ENCODE measurements at places on chromosomes 6 and 20. TPM values are rescaled to one million over a fixed set of nuclear protein-coding genes. Genes with fewer than 3 reads are reported as not detected.

The SIRT5 gene
- total RNA-seq, result 13.0 TPM

The HAO1 gene
- not detected for total RNA-seq

- DNase-seq, result no peak
These were observed 77.8 kb downstream of the TRAM2 start for GRCh38 chr6:52499026-52499425.

GRCh38 chr20:62879275-62880146, 17.9 kb upstream of the TCFL5 start:
- no peak for DNase-seq

DNA sequence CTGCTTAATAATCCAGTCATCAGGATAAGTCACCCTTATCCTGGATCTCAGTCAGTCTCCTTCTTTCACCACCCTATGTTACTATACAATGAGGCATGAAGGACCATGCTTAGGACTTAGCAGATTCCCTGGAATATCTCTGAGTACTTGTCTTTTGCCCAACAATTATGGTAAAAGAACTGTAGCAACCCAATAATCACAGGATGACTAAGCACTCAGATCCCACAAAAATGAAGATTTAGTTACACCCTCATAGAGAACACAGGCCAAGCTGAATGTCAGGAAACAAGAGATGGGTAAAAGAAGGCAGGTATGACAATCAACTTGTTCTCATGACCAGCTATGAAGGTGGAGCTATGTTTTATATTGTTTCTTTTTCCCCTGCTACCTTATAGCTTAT, 91.4 kb downstream of the EDN1 start:
- DNase-seq, result no peak

GRCh38 chr20:62055106-62055861, 10.4 kb downstream of the TAF4 start:
- DNase-seq, result no peak

GRCh38 chr6:84414531-84414930, 187.1 kb upstream of the CEP162 start:
- no peak for DNase-seq

DNA sequence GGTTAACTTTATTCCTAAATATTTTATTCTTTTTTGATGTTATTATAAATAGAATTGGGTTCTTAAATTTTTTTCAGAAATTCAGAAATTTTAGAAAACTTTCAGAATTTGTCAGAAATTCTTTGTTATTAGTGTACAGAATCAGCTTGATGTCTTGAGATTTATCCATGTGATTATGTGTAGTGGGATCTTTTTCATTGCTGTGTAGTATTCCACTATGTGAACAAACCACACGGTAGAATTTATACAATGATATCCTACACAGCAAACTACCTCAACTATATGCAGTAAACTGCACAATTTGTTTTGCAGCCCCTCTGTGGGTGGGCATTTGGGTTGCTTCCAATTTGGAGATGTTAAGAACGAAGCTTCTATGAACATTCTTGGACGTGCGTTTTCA, 43.9 kb downstream of the PACSIN1 start:
- DNase-seq, result no peak

GRCh38 chr6:39221779-39222641, 7.3 kb downstream of the KCNK5 start:
- DNase-seq, result no peak

DNA sequence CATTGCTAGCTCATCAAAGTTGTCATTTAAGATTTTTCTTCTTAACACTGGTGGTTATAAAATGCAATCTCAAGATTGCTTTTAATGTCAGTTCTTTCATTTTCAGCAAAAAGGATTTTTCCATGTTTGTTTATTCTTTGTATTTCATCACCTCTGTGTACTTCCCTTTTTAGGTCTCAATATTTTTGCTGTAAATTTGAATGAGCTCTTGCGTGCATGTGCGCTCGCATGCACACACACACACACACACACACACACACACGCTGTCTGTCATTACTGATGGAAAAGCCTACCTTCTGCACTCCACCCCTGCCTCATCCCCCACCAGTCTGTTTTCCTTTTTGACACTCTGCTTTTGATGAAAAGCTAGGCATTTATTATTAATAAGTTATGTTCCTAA, 85.3 kb upstream of the FYN start:
- no peak for DNase-seq

- no peak for DNase-seq
These were observed 55.1 kb upstream of the NFATC2 start for GRCh38 chr20:51597389-51598231.
